ENCODE measurements at places on chromosomes 7 and 10.

GRCh38 chr7:157003445-157003755 is 7.1 kb downstream of the MNX1 start:
- no peak for DNase-seq

GRCh38 chr7:94590526-94591162 is 65.3 kb downstream of the SGCE start:
- no peak for DNase-seq

GRCh38 chr7:73896454-73896853 is 35.5 kb downstream of the TMEM270 start:
- DNase-seq, result no peak

DNA sequence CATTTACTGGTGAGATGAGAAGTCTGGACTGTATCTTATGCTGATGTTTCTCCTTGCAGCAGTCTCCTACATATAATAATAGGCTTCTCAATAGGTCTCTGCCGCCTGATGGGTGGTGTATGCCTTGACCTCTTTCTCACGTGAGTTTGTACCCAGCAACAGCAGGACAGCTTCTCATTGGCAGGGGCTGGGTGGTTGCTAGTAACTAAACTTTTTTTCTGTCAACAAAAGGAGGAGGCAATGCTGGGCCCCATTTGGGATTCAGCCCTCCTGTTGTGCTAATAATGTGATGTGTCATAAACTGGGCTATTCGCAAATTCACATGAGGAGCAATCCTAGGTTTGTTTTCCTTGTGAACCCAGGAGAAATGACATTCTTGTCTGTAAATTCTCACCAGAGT is 533.6 kb downstream of the GATA3 start:
- DNase-seq, result no peak

DNA sequence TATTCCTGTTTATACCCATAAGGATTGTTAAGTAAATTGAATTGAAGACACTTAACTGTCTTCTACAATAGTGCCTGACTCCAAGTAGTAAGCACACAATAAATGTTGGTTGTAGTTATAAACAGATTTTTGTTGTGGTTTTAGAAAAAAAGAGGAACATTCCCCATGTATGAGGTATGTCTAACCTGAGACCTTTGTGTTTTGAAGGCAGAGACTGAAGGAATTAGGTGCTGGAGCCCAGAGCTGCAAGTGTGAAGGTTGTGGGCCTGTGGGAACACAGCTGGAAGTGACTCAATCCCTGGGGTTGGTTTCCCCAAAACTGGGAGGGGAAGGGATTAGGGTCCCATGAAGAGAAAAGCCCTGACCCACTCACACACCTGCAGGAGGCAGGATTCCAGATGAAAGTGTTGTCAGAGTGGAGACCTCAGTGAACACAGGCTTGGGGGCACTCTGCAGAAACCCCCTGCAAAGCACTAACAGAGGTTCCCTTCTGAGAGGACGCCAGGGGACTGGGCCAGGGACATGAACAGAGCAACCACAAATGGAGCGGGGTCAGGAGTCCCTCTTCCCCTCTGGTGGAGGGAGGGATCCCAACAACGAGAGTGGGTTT is 265.1 kb upstream of the KLF14 start:
- DNase-seq, result no peak

- DNase-seq, result no peak
Observed at GRCh38 chr7:28842769-28843295, 115.3 kb downstream of the TRIL start.

- no peak for DNase-seq
Observed at GRCh38 chr10:102603946-102604345, 40.3 kb upstream of the TRIM8 start.

DNA sequence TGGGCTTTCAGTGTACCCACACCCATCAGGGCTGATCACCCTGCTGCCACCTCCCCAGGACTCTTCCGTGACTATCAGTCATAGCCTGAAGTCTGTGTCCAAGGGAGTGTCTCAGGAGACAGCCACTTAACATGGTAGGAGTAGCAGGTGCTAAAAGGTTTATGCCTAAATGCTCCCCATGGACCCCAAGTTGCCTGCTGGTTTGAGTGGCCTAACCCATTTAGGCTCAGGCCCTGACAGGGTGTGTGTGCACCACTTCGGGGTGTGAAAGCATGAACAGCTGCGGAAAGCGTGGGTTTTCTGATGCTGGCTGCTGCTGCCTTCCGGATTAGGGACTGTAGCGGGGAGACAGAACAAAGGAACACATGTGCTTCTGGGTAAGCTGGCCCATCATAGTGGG is 93.2 kb upstream of the SAMD8 start:
- DNase-seq, result no peak

GRCh38 chr7:138875794-138876193 is 77.8 kb upstream of the ATP6V0A4 start:
- DNase-seq, result peak; percentile 82

GRCh38 chr7:48899932-48900331 is 24.4 kb upstream of the CDC14C start:
- DNase-seq, result no peak

DNA sequence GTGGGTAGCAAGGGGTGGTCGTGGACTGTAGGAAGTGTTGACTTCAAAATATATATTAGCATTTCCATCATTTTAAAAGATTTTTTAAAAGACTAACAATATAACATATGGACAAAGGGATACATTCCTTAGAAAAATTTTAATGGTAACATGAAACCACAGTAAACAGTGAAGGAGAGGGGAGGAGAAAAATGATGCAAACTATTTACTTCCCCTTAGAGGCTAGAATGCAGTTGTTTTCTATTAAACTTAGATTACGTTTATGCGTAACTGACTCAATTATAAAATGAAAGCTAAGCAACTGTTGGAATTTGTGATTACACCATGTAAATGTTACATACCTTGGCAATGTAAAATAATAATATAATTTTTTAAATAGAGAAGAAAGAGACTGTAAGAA is 41.3 kb downstream of the CALD1 start:
- no peak for DNase-seq

DNA sequence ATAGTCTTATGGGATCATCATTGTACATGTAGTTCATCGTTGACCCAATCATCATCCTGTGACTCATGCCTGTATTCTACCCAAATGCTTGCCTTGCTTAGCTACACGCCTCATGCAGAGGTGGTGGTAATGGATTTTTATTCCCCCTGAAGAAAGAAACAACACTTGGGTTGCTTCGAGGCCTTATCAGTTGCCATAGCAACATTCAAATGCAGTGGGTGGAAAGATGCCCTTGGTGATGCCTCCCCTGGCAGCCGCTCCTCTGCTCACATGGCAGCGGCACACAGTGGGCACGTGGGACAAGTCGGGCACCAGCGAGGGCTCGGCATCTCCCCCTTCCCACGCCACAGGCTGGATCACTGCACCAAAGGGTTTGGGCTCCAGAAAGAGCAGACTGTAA is 54.0 kb upstream of the NMT2 start:
- no peak for DNase-seq

GRCh38 chr10:53702489-53702888 is 929.9 kb upstream of the MBL2 start:
- DNase-seq, result no peak

DNA sequence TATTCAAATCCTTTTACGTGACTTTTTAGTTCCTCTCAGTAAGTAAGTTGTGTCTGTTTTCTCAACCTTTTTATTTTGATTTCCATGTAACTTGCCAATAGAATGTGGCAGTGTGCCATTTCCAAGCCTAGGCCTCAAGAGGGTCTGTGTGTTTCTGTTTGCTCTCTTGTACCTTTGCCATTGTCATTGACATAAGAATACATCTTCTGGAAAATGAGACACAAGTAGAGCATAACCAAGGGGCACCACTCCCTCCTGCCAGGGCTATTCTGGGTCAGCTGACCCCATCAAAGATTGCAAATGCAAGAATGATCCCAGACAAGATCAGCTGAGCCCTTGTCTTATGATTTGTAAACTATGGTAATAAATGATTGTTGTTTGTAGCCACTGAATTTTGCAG is 524.0 kb downstream of the IPMK start:
- DNase-seq, result no peak

DNA sequence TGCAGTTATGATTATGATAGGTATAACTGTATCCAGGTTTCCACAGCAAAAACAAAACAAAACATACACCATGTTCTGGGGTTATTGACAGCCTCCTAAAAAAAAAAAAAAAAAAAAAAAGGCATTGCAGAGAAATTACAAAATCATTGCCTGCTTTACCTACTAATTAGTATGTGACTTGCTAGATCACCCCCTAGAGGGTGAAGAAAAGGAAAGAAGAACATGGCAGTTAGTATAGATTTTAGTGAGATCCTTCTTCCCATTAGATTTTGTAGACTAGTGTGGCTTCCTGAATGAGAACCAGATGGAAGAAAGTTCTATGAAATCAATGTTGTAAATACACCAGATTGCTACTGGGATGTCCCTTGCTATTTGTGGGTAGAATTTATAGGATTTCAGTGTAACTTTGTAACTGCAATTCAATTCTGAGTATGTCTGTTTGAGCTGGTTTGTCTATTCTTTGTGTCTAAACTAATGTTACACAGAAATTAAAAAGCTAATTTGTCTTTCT is 24.0 kb upstream of the AGBL3 start:
- DNase-seq, result no peak

DNA sequence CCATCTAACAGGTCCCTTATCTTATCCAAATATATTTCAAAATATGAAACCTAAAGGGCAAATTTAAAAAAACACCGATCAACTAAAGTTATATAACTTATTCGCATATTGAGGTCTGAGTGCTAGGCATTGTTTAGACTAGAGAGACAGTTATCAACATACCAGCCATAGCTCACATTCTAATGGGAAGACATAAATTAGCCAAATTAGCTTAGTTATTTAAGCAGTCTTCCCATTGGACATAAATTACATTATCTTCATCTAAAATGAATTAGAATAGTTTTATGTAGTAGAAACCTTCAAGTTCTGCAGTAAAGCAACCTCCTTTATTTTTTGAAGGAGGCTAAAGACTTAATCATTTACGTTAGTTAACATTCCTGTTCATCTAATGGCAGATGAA is 17.4 kb downstream of the KIF5B start:
- no peak for DNase-seq

DNA sequence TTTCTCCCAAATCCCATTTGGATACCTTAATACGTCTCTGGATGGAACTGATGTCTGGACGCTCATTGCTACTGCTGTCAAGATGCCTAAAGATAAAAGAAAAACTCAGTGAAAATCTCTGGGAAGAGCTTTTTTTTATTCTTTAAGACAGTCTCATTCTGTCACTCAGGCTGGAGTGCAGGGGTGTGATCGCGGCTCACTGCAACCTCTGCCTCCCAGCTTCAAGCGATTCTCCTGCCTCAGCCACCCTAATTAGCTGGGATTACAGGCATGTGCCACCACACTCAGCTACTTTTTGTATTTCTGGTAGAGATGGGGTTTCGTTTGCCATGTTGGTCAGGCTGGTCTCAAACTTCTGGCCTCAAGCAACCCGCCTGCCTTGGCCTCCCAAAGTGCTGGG is 102.2 kb downstream of the NT5C2 start:
- DNase-seq, result no peak

- DNase-seq, result no peak
Observed at GRCh38 chr7:73433924-73434700, 534 bp downstream of the FZD9 start.
